ENCODE measurements at places on chromosomes 7 and 10.

DNA sequence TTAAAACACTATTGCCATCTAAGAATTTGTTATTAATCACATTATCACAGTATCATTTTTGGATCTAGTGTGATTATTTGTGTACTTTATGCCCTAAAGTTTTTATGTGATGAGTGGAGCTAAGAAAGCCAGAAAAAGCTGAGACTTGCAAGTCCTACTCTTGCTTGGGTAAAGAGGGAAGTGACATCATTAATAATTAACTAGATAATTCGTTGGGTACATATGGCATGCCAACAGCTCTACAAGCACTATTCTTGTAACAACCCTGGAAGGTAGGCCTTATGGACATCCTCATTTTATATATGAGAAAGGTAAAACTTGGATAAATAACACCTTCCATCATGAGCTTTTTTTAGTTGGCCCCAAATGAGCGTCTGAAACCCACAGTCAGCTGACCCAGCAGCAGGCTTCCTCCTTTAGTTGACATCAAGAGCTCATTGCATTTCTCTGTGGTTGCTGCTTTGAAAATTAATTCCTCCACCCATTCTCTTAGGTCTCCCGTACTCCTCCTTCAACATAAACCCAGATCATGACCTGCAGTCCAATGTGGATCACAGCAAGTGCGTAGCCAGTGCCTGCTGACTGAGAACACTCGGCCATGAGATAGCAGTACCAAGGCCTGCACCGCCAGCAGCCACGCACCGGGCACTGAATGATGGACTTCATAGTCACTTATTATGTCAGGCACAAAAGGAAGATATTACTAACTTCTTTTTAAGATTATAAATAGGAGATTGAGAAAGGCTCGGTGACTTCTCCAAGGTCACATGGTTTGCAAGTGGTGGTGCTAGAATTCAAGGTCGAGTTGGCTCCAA lies 292.0 kb upstream of the AOAH start:
- DNase-seq, result no peak

- no peak for DNase-seq
These were observed 56.8 kb upstream of the JAZF1 start for GRCh38 chr7:28237363-28237762.

DNA sequence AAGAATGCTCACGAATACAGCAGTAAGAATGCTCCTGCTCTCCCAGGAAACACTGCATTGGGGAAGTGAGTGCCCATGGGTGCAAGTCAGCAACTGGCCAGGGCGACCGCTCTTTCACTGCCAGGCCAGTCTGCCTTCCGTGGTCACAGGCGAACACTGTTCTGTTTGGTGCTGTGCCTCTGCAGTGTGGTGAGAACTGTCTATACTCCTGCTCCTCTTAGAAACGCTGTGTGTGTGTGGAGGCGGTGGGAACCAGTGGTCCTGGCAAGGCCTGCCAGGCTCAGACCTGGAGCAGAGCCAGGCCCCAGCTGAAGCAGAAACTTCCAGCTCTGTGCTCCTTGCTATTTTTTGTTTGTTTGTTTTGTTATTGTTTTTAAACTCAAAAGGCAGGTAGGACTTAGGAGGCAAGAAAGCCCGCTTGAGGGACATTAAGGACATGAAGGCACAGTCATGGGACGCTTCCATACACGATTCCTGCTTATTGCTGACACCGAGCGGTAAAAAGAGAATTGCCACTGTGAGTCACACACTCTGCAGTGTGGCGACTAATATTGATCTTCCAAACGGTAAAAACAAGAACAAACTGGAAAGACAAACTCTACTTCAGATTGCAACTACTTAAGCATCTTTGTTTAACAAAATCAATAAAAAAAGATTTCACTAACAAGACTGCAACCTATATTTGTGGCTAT lies 430.8 kb downstream of the DNAJB6 start:
- DNase-seq, result no peak

DNA sequence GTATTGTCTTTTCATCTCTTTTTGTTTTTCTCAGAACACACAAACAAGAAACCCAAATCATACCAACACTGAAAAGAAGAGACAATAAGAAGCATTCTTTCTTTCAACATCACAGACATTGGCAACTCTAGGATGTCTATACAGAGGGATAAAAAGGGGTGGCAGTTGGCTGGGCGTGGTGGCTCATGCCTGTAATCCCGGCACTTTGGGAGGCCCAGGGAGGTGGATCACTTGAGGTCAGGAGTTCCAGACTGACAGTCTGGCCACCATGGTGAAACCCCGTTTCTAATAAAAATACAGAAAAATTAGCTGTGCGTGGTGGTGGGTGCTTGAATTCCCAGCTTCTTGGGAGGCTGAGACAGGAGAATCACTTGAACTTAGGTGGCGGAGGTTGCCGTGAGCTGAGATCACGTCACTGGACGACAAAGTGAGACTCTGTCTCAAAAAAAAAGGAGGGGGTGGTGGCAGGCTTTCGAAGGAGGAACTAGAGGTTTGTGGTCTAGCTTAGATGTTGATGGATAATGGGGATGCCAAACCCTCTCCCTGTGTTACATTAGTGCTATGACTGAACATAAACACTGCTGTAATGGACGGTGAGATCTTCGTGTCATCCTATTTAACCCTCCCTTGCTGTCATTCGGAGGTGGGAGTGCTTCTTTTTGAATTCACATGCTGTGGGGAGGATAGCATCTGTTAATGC lies 9.4 kb downstream of the CNNM2 start:
- DNase-seq, result no peak

DNA sequence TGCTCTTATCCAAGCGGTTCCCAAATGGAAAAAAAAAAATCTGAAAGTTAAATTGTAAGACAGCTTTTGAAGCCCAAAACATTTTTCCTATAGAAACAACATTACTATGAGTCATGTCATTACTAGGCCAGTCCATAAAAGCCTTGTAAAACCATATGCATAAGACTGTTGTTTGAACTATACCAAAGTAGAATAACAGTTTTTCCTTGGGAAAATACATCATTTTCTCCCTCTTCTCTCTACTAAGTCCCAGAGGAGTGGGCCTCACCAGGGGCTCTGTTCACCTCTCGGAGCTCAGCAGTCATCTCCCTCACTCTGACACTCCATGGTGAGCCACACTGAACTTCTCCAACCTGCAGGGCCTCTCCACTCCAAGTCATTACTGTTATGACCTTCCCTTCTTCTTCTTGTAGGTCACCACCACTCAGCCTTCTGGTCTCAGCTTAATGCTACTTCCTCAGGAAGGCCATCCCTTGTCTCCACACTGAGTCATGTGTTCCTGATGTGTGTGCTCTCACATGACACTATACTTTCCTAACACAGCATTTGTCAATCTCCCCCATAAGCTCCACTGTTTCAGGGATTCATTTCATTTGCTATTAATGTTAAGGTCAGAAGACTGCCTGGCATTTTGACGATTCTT lies 32.5 kb downstream of the ZNF438 start:
- DNase-seq, result peak; percentile 23

- DNase-seq, result no peak
These were observed 136.0 kb upstream of the WNT16 start for GRCh38 chr7:121192834-121193233.

GRCh38 chr10:130047336-130047735 lies 63.3 kb downstream of the C10orf143 start:
- no peak for DNase-seq

- no peak for DNase-seq
These were observed 3.3 kb upstream of the MTERF1 start for GRCh38 chr7:91883676-91884362.

DNA sequence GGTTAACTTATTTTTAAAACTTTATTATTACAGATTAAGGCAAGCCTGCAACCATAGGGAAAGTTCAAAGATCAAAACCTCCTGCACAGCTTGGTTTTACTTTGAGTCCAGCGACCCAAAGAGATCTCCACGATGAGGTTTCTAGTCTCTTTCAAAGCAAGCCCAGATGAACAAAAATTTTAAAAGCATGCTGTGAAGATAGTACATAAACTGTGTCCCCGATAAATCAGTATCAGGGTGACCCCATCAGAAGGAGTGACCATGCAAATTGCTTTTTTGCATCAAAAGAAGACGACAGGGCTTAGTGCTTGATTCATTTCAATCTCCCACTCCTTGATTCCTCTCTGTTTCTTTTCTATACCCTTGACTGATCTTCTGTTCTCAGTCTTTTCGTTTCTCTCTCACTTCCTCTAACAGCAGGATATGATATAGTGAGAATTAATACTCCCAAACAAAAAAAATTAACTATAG lies 16.0 kb upstream of the DNTT start:
- no peak for DNase-seq

DNA sequence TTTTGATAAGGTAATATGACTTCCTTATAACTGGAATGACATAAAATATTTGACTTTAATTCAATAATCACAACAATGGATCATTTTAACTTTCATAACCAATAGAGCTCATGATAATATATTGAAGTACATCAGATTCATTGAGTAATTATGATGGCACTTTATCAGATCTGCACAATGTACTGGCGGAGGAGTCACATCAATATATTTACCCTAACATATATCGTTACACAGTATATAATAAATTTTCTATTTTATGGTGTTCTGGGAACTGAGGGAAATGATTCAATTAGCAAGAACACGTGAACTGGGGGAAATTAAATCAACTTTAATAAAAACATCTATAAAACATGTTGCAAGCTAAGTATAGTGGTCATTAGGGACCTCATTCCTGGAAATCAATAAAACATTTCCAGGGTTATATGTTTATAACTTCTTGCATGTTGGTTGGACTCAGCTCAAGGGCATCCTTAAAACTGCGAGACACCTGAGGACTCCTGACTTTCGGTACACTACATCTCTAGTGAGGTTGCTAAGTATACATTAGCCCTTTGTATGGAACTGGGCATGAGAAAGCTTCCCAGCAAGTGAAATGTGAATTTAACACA lies 254.0 kb downstream of the KCND2 start:
- DNase-seq, result no peak

GRCh38 chr10:24716295-24716694 lies 7.4 kb downstream of the ARHGAP21 start:
- no peak for DNase-seq

GRCh38 chr10:51113007-51113406 lies 38.7 kb downstream of the PRKG1 start:
- no peak for DNase-seq

DNA sequence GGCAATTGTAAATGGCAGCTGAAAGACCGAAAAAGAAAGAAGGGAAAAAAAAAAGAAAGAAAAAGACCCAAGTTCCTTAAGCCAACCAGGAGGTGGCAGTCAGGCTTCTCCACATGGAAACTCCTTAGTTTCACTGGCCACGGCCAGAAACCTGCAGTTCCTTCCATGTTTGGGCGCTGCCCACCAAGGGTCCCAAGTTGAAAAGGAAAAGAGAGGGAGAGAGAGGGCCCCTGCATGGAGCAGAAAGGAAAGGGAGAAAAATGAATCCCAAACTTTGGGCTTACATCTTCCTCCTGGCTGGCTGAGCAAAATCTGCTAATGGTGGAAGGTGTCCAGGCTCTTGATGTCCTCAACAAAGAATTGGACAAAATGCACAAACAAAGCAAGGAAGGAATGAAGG lies 31.8 kb upstream of the ABCA13 start:
- DNase-seq, result no peak

- DNase-seq, result no peak
These were observed 83.4 kb upstream of the LRRC18 start for GRCh38 chr10:49023071-49023470.

GRCh38 chr10:633279-634245 lies 55.9 kb downstream of the DIP2C start:
- no peak for DNase-seq

DNA sequence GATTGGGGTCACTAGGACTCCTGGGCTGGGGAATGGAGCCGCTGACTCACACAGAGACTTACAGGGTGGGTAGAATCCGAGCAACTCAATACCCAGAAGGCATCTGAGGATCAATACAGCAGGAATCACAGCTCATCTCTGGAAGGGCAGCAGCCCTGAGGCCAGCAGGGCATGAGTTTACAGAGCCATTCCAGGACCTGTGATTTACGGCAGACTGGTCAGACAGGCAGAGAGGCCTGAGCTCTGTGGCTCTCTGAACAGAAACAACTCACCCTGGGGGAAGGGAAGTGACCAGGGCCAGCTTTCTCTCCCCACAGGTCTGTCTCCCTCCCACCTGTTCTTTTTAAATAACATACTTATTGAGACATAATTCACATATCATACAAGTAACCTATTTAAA lies 88.2 kb upstream of the CXCL12 start:
- no peak for DNase-seq

DNA sequence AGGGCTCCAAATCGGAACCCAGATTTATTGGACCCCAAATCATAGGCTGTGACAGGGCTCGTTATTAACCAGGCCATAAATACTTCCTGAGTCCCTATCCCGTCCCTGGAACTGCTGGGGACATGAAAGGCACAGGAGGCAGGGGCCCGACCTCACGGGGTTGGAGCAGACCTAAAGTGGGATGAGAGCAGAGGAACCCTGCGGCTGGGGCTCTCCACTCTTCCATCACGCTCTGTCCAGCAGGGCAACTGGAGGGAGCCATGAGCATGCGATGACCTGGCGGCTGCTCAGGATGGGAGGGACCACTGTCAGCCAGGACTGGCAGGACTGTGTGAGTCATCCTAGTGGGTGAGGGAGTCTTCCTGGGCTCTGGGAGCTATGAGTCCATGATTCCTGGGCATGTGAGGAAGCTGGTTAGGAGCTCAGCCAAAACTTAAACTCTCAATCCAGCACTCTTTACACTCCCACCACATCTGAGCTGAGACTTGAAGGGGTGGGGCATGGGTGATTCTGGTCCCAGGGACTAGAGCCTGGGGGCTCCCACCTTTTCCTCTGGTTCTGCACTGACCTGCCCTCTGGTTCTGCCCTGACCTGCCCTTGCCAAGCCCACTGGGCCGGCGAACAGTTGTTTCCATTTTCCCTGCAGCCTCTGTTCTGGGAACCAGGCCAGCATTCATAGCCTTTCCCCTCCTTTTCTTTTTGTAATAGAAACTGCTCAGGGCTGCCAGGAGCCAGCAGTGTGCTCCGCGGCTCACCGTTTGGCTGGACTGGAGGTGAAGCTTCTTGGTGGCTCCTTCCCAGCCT lies 47.1 kb downstream of the SYPL1 start:
- peak; percentile 62 for DNase-seq

DNA sequence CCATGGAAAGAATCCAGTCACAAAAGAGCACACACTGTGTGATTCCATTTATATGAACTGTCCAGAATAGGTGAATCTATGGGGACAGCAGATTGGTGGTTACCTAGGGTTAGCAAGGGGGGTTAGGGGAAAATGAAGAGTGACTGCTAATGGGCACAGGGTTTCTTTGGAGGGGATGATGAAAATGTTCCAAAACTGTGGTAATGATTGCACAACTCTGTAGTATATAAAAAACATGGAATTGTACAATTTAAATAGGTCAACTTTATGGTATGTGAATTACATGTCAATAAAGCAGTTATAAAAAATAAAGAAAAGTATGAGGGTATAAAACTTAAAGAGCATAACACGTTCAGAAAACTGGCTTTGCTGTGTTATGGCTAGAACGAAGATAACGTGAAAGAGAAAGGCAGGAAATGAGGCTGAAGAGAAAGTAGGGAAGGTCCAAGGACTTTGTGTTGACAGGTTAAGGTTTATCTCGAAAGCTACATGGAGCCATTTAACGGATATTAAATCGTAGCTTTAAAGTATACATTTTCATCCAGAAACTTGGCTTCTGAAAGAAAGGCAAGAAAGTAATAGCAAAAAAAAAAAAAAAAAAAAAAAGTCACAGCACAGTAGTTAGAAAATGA lies 26.4 kb upstream of the MSS51 start:
- peak; percentile 15 for DNase-seq
